ENCODE measurements at places on chromosomes 11 and 22. TPM values are rescaled to one million over a fixed set of nuclear protein-coding genes. Genes with fewer than 3 reads are reported as not detected.

The FAM111B gene
- not detected for polyA plus RNA-seq

DNA sequence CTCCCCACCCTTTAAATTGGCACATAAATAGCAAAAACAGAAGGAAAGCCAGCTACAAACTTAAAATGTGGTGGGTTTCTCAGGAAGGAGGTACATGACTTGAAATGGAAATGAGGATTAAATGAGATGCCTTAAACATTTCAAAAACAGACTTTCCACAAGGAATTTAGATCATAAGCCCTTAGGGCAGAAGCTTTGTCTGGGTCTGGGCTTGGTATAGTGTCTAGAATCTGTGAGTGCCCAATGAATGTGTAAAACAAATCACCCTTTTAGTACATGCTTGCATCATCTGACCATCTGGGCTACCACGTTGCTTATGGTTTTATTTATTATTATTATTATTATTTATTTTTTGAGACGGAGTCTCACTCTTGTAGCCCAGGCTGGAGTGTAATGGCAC is 37.1 kb upstream of the CREB3L1 start:
- DNase-seq: no peak

The OR6A2 gene
- not detected for polyA plus RNA-seq

DNA sequence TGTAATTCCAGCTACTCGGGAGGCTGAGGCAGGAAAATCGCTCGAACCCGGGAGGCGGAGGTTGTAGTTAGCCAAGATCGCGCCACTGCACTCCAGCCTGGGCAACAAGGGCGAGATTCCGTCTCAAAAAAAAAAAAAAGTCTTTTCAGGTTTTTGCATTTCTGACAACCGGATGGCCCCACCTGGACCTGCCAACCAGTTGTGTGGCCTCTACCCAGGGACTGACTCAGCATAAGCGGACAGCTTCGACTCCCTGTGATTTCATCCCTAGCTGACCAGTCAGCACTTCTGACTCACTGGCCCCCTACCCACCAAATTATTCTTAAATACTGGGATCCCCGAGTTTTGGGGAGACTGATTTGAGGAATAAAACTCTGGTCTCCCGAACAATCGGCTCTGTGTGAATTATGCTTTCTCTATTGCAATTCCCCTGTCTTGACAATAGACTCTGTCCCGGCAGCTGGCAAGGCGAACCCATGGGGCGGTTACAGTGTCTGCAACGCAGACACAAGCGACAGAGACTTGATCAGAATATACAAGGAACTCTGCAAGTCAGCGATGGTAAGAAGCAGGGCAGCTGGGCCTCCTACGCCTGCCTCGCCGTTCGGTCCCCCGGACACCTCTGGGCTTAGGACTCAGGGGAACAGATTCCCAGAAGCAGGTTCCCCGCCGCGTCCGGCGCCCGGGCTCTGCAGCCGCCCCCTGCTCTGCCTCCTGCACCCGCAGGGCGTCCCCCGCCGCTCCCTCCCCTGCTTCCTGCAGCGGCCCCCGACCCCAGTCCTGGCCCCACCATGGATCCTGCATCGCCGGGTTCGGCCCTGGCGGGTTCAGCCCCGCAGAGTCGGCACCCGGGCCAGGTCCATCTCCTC is 741 bp upstream of the TALDO1 start:
- no peak for DNase-seq

GRCh38 chr11:100105982-100106358 is 581.1 kb upstream of the ARHGAP42 start:
- DNase-seq: no peak

The PATE4 gene
- not detected for polyA plus RNA-seq

- DNase-seq: peak; percentile 93
Measured at GRCh38 chr11:73271936-73272679, at the start of gene P2RY6. Gene P2RY6, plus strand, starts transcription at chr11:73272338. Its CDS starts 24,181 bp downstream, at chr11:73296519.

The POU2AF2 gene
- not detected for polyA plus RNA-seq

The LRRC32 gene
- 0.19 TPM for polyA plus RNA-seq
